Smooth muscle cell of the coronary artery (primary cell): ENCODE measurements at places on chromosomes 2 and 18. TPM values are rescaled to one million over a fixed set of nuclear protein-coding genes. Genes with fewer than 3 reads are reported as not detected.

The INPP5D gene
- total RNA-seq, result 0.12 and 0.83 TPM in 2 replicates

The SLC30A3 gene
- total RNA-seq, result 0.38 TPM in 1 of 2 replicates, not detected in the other

The SERPINB13 gene
- not detected in 2 replicates for total RNA-seq

The TMEM198 gene
- total RNA-seq, result 0.59 and 1.3 TPM in 2 replicates

The SDC1 gene
- total RNA-seq, result 9.6 and 15.2 TPM in 2 replicates

The IMPACT gene
- 19.0 and 26.7 TPM in 2 replicates for total RNA-seq

The PPM1G gene
- 93.1 and 102 TPM in 2 replicates for total RNA-seq
